Inflammatory macrophage (primary cell): ENCODE measurements at places on chromosomes 5 and 9.
A peak's percentile ranks its signal among the peaks of the same experiment; 100 is the strongest.

DNA sequence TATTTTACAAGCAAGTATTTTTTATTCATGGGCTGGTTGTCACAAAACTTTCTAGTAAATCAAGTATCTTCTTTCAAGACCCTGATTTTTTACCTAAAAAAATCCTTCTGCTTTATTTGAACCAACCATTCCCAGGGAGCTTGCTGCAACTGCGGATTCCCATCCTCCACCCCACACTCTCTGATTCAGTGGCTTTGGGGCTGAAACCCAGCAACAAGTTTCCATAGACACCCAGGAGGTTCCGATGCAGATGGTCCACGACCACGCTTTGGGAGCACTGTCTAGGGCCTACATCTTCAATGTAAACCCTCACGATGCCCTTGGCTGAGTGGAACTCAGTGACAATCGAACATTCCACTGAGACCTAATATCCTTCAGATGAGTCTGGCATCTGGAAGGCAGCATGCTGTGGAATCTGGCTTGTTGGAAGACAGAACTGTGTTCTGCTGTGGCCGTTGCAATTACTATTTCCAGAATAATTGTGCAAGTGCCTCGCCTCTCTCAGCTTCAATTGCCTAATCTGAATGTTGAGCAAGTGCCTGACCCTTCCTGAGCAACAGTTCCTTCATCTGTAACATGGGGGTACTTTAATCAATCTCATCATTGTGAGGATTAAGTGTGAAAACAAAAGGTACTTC lies 105.1 kb downstream of the INSYN2B start:
- peak; percentile 84 for DNase-seq

- DNase-seq, result no peak
Observed at GRCh38 chr9:38023661-38024035, 45.4 kb downstream of the SHB start.

- no peak for DNase-seq
Observed at GRCh38 chr5:53161876-53162275, 52.3 kb upstream of the MOCS2 start.

DNA sequence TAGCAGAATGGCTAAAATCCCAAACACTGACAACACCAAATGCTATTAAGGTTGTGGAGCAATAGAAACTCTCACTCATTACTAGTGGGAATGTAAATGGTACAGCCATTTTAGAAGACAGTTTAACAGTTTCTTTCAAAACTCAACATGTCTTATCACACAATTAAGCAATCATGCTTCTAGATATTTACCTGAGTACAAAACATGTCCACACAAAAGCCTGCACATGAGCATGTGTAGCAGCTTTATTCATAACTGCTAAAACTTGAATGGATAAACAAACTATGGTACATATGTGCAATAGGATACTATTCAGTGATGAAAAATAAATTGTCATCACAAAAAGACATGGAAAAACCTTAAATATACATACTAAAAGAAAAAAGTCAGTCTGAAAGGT lies 31.5 kb downstream of the SLC25A46 start:
- DNase-seq, result no peak

DNA sequence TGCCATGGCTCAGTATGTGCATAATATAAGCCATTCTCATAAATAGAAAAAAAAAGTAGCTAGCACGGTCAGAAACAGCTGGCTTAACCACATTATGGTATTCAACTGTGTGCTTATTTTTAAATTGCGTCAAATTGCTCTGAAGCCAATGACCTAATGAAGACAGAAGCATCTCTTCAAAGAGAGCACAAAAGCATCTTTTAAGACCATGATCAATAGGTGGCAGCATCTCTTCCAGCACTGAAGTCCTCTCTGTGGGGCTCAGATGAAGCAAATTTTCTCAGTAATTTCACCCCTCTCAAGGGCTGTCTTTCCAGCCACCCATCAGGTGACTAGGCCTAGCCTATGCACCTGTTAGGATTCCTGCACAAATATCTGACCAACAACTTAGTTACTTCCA lies 251.4 kb downstream of the GLIS3 start:
- DNase-seq, result peak; percentile 3

DNA sequence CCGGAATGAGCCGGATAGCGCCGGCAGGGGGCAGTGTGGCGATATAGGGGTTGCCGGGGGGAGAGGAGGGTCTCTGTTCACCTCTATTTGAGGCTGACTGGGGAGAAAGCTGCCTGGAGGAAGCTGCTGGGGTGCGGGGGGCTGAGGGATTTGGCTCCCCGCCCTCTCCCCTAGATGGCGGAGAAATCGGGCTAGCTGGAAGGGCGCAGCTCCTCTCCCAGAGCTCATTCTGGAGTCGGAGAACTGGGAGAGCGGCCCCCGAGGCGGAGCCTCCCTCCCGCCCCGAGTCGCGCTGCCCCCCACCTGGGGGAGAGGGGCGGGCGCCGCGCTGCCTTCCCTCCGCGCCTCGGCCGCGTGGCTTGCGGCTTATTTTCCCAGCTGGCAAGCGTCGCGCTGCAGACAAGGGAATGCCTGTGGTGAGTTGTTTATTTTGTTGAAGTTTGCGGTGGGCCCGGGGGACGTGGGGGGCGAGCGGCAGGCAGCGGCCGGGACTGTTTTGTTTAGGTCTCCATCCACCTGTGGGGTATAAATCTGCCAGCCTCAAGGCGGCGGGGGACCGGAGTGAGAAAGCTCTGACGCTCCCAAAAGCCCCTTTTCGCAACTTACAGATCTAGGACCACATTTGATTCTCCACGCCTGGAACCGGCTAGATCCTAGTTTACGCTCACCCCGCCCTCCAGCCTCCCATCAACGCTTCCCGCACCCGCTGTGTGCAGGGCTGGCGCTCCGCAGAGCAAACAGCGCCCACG lies 4.1 kb upstream of the RGMB start:
- DNase-seq, result no peak

- no peak for DNase-seq
Observed at GRCh38 chr9:125095821-125096443, 47.4 kb downstream of the SCAI start.

DNA sequence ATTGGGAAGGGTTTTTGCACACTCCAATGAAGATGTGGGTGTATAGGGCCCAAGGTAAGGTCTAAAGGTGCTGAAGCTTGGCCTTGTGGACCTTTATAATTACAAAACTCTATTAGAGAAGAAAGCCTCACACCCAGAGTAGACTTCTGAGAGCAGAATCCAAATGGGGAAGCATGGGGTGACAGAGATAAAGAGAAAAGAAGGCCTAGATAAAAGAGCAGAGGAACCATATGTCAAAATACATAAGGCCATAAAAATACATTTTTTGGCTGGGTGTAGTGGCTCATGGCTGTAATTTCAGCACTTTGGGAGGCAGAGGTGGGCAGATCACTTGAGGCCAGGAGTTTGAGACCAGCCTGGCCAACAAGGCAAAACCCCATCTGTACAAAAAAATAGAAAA lies 27.4 kb upstream of the TCERG1 start:
- DNase-seq, result no peak

- no peak for DNase-seq
Observed at GRCh38 chr9:116260531-116260930, 106.9 kb downstream of the PAPPA start.

- no peak for DNase-seq
Observed at GRCh38 chr5:87705876-87706275, 293.1 kb upstream of the CCNH start.

DNA sequence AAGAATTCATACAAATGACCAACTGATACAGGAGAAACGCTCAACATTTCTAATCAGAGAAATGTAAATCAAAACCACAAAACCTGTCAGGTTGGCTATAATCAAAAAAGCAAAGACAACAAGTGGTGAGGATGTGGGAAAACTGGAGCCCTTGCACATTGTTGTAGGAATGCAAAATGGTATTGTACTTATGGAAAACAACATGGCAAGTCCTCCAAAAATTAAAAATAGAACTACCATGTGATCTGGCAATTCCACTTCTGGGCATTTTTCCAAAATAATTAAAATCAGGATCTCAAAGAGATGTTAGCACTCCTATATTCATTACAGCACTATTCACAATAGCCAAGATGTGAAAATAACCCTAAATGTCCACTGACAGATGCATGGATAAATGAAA lies 76.1 kb downstream of the FNIP1 start:
- no peak for DNase-seq

DNA sequence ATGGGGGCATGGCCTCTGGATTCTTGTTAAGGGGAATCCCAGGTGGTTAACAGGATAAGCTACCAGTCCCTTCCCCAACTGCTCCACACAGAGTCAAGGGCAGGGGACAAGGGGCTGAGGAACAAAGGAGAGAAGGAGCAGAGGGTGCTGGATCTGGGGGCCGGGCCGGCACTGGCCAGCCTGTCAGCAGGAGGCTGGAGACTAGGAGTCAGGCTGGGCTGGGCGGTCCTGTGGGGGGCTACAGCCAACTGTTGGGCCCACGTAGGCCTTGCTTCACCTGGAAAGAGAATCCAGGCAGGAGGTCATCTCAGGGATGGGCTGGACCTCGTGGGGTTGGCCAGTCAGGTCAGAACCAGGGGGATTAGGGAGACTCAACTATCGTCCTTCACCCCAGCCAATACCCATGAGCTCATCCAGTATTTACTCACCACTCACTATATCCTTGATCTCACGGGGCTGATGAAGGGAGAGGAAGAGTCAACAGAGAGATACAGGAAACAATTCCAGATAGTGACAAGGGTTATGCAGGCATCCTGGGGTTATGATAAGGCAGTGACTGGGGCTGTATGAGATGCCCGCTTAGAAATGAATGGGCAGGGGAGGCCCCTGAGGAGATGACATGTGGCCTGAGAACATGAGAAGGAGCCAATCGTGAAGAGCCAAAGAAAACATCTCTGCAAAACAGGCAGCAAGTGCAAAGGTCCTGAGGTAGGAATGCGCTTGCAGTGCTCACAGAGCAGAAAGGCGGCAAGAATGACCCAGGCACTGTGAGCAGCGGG lies 47.9 kb upstream of the SLC25A51 start:
- no peak for DNase-seq

DNA sequence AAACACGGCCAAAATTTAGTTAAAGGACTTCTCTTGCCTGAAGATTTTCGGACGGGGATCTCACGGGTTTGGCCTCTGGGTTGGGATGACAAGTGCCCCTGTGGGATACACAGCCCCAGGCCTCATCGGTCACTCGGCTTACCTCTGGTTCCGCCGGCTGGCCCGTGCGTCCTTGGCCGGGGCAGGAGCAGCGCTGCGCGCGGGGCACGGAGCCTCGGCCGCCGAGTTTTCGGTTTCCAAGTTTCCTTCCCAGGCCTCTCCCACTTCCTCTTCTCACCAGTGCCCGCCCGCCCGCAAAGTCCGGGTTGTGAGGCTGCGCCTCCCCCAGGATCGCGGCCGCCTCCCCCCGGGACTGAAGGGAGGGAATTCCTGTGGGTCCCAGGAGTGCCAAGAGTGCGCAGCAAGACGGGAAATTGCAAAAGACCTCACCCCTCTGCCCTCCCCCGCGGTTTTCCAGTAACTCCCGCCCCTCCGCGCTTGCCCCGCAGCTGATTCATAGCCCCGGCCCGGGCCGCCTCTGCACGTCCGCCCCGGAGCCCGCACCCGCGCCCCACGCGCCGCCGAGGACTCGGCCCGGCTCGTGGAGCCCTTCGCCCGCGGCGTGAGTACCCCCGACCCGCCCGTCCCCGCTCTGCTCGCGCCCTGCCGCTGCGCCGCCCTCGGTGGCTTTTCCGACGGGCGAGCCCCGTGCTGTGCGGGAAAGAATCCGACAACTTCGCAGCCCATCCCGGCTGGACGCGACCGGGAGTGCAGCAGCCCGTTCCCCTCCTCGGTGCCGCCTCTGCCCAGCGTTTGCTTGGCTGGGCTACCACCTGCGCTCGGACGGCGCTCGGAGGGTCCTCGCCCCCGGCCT lies at the start of gene OSMR:
TSS of gene OSMR (plus strand) at position 487 of the 853 bp plus-strand sequence. CDS start 23,033 bp downstream, outside the sequence.
- no peak for DNase-seq

DNA sequence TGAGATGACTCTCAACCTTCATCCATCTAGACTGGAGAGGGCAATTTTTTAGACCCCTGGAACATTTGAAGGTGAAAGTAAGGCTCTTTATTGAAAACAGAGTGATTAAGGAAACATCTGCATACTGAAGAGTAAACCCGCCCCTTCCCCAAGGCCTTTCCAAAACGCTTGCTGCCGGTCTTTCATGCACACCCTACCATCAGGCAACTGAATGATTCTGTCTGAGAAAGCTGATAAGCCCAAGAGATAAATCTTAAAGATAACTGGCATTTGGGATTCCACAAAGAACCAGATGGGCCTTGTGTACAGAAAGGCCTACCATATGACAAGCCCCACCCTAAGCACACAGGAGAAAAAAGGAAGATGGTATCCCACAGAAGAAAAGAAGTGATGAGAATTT lies 54.4 kb upstream of the PIK3R1 start:
- no peak for DNase-seq

DNA sequence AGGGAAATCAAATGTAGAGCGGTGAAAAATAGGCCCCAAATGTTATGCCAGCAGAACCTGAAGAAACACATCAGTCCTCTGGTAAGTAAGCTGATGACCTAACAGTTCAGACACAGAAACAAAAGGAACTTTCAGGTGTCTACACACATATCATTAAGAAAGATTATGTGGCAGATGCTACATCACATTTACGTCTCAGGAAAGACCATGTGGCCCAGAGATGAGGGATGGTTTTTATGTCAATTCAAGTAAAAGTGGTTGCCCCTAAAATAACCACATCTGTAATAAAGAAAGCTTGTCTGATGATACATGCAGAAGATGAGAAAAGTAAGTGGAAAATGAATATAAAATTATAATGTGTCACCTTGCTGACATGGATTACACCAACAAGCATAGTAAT lies 31.4 kb downstream of the GNAQ start:
- DNase-seq, result no peak

GRCh38 chr9:114805670-114806525 lies at the start of gene TNFSF15:
Gene TNFSF15 (minus strand): TSS chr9:114806039. CDS start chr9:114806012, 27 bp downstream.
- peak; percentile 77 for DNase-seq

- no peak for DNase-seq
Observed at GRCh38 chr9:82903503-82903902, 159.4 kb downstream of the RASEF start.

DNA sequence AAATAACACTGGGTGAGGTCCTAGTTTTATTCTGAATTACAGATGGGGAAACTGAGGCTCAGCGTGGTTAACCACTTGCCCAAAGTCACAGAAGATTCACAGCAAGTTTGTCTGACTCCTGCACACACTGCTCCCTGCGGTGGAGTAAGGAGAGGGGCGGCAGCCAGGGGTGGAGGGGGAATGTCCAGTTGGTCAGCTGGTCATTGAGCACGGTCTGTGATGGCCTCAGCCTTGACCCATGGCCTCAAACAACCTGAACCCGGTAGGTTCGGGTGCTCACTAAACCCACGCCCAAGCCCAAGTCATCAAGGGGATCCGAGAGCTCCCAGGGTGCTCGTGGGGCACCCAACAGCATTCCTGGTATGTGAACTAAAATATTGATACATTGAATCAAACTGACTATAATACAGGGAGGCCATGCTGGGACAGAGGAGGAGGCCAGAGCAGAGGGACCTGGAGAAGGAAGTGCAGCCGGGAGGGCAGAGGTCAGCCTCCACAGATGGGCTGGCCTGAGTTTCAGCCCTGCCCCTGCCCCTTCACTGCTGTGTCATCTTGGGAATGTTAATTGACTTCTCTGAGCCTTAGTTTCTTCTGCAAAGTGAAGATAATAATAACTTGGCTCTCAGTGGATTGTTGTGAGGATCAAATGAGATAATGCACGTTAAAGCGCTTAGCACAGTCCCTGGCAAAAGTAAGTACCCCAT lies 3.6 kb upstream of the IL17B start:
- DNase-seq, result no peak

GRCh38 chr9:127786773-127787104 lies 905 bp downstream of the CDK9 start:
- DNase-seq, result no peak

- DNase-seq, result no peak
Observed at GRCh38 chr5:62707563-62707962, 128.9 kb downstream of the LRRC70 start.
